Bone marrow (tissue), 2 donors: ENCODE measurements at places on chromosomes 13 and 19.

DNA sequence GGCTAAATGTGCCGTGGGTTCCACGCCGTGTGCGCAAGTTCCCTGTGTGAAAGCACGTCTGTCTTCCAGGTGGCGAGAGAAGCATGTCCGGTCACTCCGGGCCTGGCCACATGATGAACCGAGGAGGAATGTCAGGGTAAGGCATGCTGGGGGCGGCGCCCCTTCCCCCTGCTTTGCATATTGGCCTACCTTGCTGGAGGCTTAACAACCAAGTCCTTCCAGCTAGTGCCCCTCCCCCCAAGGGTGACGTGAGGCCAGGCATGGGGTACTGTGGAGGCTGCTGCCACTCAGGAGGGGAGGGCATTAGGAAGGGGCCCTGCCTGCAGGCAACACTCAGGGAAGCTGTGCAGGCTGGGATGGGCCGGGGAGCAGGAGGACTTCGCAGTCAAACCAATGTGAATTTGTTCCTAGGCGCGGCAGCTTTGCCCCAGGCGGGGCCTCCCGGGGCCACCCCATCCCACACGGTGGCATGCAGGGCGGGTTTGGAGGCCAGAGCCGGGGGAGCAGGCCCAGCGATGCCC lies 12.5 kb downstream of the MICOS13 start:
- DNase-seq, result no peak

GRCh38 chr13:99941086-99941485 lies 30.5 kb downstream of the ZIC5 start:
- no peak for DNase-seq

GRCh38 chr19:51018745-51019543 lies 565 bp downstream of the KLK10 start:
- no peak for DNase-seq

DNA sequence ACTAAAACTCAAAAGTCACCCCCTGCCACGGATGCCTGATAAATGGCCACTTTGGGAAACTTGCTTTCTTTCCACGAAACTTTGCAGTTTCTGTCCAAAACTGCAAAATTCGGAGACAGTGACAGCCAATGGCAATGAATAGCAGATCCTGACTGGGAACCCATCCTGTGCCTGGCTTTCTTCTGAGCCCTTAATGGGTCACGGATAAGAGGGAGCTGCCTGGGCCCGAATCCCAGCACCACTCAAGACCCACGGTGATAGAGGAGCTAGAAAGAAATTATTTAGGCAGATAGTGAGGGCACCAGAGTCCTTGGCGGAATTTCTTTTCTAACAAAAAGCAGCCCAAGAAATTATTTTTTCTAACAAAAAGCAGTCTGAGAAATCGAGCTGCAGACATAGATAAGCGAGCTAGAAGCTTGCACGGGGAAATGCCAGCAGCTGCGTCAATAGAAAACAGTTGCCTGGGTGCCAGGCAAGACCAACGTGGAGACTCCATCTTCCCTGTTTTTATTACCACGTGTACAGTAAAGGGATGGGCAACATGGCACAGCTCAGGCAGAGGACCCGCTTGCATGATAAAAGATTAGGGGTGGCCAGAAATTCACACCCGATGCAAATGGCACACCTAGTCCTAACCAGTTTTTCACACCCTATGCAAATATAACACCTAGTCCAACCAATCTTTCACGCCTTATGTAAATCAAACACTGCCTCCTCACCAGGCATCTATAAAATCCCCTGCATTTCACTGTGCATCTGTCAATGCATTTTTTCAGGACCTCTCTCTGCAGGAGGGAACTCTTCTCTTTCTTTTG lies 7.1 kb upstream of the HSH2D start:
- DNase-seq, result no peak

GRCh38 chr19:17751103-17751911 lies at the start of gene FCHO1:
TSS of gene FCHO1 (plus strand) at chr19:17751477. CDS start at chr19:17755165, 3,688 bp downstream.
- DNase-seq, result peak; percentile 26

- DNase-seq, result no peak
These were observed 312.5 kb downstream of the OXGR1 start for GRCh38 chr13:96681766-96682165.

DNA sequence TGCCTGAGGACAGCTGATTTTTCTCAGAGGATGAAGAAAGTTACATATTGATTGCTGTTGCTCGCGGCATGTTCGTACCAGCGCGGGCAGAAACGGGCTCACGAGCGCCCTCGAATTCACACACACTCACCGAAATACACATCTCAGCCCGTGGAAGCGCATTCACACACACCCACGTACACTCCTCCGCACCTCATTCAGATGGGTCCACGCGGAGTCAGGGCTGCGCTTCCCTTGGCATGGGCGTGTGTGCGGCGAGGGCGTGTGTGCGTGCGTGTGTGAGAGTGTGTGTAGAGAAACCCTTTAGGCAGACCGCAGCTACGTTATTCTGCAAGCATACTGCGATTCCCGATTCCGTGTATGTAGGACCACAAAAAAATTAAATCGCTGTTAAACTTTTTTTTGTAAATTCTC lies 2.1 kb upstream of the PCDH17 start:
- no peak for DNase-seq

GRCh38 chr13:29513002-29513980 lies 82.2 kb downstream of the SLC7A1 start:
- DNase-seq, result no peak

GRCh38 chr13:34462843-34463242 lies 479.2 kb upstream of the NBEA start:
- no peak for DNase-seq

- DNase-seq, result no peak
These were observed 278.1 kb downstream of the DNAJC15 start for GRCh38 chr13:43301346-43301969.

GRCh38 chr19:43329989-43330388 lies 23.5 kb upstream of the CD177 start:
- DNase-seq, result no peak

DNA sequence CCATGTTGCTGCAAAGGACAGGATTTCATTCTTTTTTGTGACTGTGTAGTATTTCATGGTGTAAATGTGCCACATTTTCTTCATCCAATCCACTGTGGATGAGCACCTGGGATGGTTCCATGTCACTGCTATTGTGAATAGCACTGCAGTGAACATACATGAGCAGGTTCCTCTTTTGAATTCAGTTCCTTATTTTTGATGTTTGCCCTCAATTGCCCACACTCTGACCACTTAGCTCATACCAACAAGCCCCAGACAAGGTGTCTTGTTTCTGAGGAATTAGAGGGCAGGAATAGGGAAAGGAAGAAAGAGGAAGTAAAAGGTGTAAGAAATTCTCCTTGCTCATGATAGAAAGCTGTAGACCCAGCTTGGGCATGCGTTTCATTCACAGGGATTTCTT lies 244.2 kb upstream of the ZNF507 start:
- DNase-seq, result no peak

DNA sequence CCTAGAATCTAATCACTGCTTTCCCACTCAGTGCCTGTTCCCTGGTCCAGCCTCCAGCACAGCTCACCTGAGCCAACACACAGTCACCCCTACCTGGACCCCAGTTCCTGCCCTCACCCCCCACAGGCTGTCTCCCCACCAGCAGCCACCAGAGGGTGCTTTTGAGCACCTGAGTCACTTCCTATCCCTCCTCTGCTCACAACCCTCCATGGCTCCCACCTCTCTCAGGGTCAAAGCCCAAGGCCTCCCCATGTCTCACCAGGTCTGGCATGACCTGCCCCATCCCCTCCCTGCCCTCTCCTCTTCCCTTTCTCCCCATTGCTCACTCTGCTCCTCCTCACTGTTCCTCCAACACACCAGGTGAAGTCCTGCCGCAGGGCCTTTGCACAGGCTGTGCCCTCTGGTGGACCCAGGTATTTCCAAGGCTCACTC lies 7.1 kb upstream of the DPP9 start:
- DNase-seq, result peak; percentile 6

DNA sequence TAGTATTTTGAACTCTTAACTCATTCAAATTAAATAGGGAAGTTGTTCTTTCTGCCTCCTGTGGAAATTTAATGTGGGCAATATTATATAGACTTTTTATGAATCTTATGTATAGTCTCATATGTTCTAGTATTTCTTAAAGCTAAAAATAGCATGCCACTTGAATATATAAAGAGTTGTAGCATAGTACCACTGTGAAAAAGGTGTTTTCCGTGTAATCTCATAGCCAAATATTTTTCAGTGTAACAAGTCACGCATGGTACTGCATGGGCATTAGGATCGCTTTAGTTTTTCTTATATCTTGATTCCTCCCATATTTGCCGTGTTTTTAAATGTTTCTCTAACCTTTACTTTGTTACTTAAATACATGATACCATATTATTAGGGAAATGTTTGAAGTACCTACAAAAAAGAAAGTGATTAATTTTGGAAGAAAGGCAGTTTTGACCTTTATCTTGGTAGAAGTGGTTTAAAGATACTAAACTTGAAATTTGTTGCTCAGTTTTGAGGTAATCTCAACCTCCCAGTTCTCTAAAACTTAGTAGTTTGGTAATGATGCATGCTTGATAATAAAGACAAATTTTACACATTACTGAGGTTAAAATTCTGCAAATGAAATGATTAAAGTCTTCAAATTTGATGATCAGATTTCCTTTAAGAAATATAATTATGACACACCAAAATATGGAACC lies 81.2 kb downstream of the PAN3 start:
- no peak for DNase-seq

DNA sequence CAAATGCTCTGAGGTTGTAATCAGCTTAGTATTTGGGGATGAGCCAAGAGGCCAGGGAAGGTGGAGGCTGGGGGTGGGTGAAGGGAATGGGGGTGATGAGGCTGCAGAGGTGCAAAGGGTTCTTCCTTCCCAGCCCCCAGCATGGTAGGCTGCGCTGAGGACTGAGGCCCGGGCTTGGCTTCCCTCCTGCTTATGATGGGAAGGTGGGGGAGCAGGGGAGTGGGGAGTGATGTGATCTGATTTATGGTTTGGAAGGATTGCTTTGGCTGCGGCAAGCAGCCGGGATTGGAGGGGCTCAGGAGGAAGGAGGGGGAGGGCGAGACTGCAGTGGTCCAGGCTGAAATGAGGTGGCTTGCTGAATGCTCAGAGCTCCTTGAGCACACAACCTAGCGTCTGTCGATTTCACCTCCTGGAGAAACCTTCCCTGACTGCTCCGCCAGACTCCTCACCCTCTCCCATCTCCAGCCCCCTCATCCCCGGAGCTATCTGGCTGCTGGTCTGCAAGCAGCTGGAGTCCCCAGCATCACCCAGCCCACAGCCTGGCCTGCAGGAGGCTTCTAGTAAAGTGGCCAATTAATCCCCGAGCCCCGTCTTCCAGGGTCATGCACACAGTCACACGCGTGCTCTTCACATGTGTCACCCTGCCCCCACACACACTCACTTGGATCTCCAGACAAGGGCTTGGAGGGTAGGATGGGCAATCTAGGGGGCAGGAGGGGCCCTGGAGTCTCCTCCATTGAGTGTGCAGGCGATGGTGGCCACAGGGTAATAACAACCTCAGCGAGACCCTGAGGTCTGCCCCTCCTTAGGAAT lies 757 bp upstream of the CLEC11A start:
- DNase-seq, result no peak

DNA sequence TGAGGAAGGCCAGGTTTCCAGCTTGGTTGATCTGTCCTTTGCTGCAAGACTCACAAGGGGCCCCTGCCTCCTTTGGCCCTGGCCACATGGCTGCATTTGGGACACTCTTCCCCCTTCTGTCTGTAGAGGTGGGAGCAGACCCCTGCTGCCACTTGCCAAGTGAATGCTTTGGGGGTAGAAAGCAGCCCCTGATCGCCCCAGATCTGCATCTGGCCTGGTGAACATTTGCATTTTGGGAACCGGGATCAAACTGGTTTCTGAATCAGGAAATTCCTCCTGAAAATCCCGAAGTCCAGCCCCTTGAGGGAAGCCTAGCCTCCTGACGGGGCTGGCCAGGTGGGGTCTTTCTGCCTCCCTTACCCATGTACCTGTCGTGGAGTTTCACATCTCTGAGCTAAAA lies 14.9 kb downstream of the DPF1 start:
- DNase-seq, result no peak

DNA sequence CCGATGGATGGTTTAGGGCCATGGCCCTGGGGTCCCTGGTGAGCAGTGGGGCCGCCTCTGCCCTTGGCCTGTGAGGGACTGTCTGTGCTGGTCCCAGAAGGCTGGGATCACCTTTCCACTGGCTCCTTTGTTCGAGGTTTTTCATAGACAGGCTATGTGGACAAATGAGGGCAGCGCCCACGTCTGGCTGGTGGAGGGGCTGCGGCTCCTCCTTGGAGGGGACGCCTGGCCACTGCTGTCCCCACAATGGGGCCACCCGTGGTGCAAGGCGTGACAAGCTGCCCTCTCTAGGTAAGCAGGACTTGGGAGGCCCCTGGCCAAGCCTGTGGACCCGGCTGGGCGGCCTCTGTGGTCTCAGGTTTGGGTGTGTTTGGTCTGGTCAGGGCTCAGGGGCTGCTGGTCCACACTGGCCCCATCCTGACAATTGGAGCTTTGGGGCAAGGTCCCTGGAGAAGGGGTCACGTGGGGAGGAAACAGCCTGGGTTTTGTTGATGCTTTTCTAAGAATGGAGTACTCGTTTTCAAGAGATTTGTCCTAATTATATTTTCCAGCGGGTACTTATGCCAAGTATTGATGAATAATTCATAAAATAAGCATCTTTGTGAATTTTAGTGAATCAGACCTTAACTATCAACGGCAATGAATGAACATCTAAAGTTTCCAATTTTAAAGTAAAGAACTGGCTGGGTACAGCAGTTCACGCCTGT lies 33.3 kb downstream of the MCF2L start:
- DNase-seq, result no peak
